ENCODE measurements at places on chromosomes 3 and 15.
A peak's percentile ranks its signal among the peaks of the same experiment; 100 is the strongest.

- DNase-seq: no peak
Observed at GRCh38 chr3:134567605-134568004, 81.7 kb downstream of the CEP63 start.

- peak; percentile 39 for DNase-seq
Observed at GRCh38 chr3:102536456-102536855, 101.6 kb downstream of the ZPLD1 start.

DNA sequence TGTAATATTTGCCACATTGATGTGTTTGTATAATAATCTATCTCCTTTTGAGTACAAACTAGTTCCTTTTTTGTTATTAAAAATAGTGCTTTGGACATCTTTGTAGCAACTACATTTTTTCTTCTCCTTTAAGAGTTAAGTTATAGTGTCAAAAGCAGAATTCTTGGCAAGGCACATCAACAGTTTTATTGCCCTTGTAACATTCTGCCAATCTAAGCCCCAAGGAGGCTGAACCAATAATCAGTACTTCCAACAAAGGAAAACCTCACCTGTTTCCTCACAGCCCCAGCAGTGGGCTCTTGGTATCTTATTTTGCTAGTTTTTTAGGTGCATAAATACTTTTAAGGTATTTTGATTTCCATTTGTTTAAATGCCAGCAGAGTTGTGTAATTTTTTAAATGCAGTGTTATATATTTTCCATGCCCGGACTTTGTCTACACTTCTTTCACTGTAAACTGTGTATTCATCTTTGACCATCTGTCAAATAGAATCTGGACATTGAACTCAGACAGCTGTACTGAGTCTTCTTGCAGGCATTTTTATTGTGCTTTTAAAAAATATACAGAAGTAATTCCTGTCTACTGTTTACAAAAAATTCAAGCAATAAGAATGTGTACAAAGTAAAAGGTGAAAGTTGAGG lies 101.0 kb downstream of the MYLK start:
- DNase-seq: no peak

DNA sequence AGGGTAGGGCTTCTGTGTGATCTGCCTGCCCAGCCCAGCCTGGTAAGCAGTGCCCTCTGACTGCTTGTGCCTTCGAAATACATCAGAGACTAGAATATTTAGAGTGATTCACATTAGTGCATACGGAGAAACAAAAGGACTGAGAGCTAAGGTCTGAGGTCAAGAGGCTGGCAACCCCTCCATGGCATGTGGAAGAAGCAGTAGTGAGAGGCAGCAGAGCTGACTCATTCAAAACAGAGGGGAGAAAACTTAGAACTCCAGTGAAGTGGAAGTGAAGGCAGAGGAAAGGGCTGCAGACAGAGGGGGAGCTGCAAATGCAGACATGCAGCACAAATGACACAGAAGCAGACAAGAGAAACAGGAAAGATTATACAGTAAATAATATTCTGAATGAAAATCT lies 61.6 kb downstream of the ULK4 start:
- no peak for DNase-seq

GRCh38 chr3:27422617-27423016 lies 53.4 kb upstream of the NEK10 start:
- no peak for DNase-seq
